ENCODE measurements at places on chromosomes 4 and X. TPM values are rescaled to one million over a fixed set of nuclear protein-coding genes. Genes with fewer than 3 reads are reported as not detected.

TRPC3 gene
- 0.66 TPM for total RNA-seq

PABPC5 gene
- 3.8 TPM for total RNA-seq

TREX2 gene
- total RNA-seq, result not detected

AKAP4 gene
- total RNA-seq, result not detected

EPHA5 gene
- total RNA-seq, result 0.33 TPM

GPR78 gene
- total RNA-seq, result not detected

POLN gene
- total RNA-seq, result 3.3 TPM

MAGEA12 gene
- not detected for total RNA-seq

IBSP gene
- total RNA-seq, result not detected

PRKX gene
- total RNA-seq, result 5.6 TPM

CENPU gene
- 0.83 TPM for total RNA-seq

GUCY1B1 gene
- 49.5 TPM for total RNA-seq

All from esophagus muscularis mucosa (tissue), 4 donors.